Panc1 (cell line): ENCODE measurements at places on chromosomes 2 and 18.

- peak overlapping the region; percentile 77 for H3K27ac ChIP-seq
- DNase-seq: peak; percentile 51
- no peaks in the 10 kb centered on the region; the same call in 1 of the 2 replicates for H3K4me1 ChIP-seq
- H3K4me3 ChIP-seq: peak overlapping the region; percentile 46
These were observed 927.5 kb downstream of the ERBB4 start for GRCh38 chr2:211611061-211611518.

- H3K27ac ChIP-seq: no peak overlapping the region
- no peak overlapping the region for H3K4me3 ChIP-seq
- DNase-seq: no peak
- no peaks in the 10 kb centered on the region for H3K36me3 ChIP-seq
These were observed 54.7 kb upstream of the ID2 start for GRCh38 chr2:8627019-8627691.

GRCh38 chr18:68316636-68317035 lies 398.3 kb downstream of the TMX3 start:
- no peak overlapping the region for H3K27ac ChIP-seq
- no peak for DNase-seq
- no peaks in the 10 kb centered on the region for H3K27me3 ChIP-seq
- H3K36me3 ChIP-seq: no peaks in the 10 kb centered on the region

DNA sequence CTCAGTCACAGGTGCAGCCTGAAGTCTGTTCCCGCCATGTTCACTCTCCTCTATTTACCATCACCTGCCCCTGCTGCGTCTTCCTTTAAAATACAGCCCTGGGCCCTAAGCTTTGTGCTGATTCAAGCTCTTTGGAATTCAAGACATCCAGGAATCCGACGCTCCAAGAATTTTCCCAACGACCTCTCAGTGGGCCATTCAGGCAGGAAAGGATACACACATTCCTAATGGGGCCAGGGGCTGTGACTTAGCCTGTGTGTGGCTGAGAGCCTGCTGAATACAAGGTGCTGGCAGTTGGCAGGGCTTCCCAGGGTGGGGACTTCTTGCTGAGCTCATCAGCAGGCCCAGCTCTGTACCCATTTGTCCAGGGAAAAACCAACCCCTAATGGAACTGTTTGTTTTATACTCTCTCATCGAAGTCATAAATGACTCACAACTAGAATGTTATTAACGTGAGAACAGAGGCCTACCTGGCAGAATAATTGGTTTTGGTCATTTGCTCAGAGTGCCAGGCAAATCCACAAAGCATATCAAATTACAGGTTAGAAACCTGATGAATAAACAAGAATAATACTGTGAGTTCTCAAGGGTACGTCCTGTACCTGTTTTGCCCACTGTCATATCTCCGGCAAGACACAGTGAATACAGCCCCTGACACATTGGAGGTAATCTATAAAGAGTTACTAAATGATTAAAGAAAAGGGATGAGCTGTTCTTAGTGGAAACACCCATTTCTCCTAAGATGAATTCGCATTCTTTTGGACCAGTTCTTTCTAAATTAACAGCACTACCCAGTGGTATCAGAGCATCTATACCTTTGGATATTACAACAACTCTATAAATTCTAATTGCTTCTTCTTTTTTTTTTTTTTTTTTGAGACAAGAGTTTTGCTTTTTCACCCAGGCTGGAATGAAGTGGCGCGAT lies 12.6 kb upstream of the KCMF1 start:
- peaks cover 48% of the 10 kb centered on the region for H3K4me1 ChIP-seq
- no peak overlapping the region for H3K4me3 ChIP-seq
- H3K27ac ChIP-seq: peak overlapping the region; percentile 94
- H3K36me3 ChIP-seq: no peaks in the 10 kb centered on the region; the same call in 1 of the 2 replicates
- DNase-seq: peak; percentile 97

GRCh38 chr2:200905618-200906296 lies 16.6 kb downstream of the NIF3L1 start:
- H3K27ac ChIP-seq: no peak overlapping the region
- no peaks in the 10 kb centered on the region; the same call in 1 of the 2 replicates for H3K4me1 ChIP-seq
- H3K4me3 ChIP-seq: no peak overlapping the region
- H3K36me3 ChIP-seq: peaks cover 17% of the 10 kb centered on the region
- H3K27me3 ChIP-seq: no peaks in the 10 kb centered on the region

GRCh38 chr2:182946958-182947369 lies 80.5 kb upstream of the FRZB start:
- no peaks in the 10 kb centered on the region for H3K27me3 ChIP-seq
- H3K4me1 ChIP-seq: peaks cover 3% of the 10 kb centered on the region; the same call in 1 of the 2 replicates
- H3K36me3 ChIP-seq: peaks cover 16% of the 10 kb centered on the region
- no peak for DNase-seq

DNA sequence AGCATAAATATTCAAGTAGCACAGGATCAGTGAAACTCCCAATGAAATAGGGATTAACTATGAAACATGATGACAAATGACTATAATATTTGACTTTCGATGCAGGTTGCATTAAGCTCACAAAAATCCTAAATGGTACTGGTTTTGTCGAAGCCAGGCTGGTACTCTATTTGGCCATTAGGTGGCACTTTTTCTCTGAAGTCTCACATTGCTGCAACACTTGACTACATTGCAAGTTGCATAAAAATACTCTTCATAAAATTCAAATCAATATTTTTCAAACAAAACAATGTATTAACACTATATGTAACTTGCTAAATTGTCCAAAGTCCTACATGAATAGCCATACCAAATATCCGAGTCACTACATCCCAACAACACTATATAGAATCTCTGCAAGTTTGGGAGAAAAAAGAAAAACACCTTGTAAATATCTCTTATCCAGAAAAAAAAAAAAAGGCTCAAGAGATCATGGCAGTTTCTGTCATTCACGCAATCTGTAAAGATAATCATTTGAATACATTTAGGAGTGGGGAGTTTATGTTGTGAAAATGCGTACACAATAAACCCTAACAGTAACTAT lies 9.5 kb downstream of the RTTN start:
- DNase-seq: no peak
- no peaks in the 10 kb centered on the region for H3K27me3 ChIP-seq
- H3K4me3 ChIP-seq: no peak overlapping the region
- peaks cover 14% of the 10 kb centered on the region; the same call in 1 of the 2 replicates for H3K36me3 ChIP-seq

DNA sequence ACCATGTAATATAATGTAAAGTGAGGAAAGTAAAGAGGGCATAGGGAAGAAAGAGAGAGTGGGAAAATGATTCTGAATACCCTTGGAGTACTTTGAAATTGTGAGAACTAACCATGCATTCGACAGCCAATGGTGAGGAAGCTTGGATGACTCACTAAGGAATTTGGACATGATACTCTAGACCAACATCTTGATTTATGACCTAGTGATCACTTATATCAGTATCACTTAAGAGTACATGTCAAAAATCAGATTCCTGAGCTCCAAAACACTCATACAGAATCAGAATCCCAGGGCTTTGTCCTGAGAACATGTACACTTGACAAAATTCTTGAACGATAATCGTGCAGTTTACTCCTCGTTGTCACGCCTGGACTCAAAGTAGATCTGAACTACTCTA lies 1899.8 kb upstream of the PIK3C3 start:
- no peaks in the 10 kb centered on the region for H3K36me3 ChIP-seq
- H3K4me1 ChIP-seq: no peaks in the 10 kb centered on the region
- DNase-seq: no peak
- no peaks in the 10 kb centered on the region for H3K27me3 ChIP-seq
- H3K27ac ChIP-seq: no peak overlapping the region
- H3K4me3 ChIP-seq: no peak overlapping the region

- H3K36me3 ChIP-seq: no peaks in the 10 kb centered on the region
- H3K27ac ChIP-seq: no peak overlapping the region
- no peak overlapping the region for H3K4me3 ChIP-seq
- no peaks in the 10 kb centered on the region for H3K27me3 ChIP-seq
These were observed 582.8 kb downstream of the ADCYAP1 start for GRCh38 chr18:1487457-1487856.

- H3K36me3 ChIP-seq: no peaks in the 10 kb centered on the region
- H3K27ac ChIP-seq: no peak overlapping the region
- no peak overlapping the region for H3K4me3 ChIP-seq
- no peaks in the 10 kb centered on the region for H3K27me3 ChIP-seq
- H3K4me1 ChIP-seq: no peaks in the 10 kb centered on the region
These were observed 565.5 kb downstream of the CCDC85A start for GRCh38 chr2:56749152-56749752.

DNA sequence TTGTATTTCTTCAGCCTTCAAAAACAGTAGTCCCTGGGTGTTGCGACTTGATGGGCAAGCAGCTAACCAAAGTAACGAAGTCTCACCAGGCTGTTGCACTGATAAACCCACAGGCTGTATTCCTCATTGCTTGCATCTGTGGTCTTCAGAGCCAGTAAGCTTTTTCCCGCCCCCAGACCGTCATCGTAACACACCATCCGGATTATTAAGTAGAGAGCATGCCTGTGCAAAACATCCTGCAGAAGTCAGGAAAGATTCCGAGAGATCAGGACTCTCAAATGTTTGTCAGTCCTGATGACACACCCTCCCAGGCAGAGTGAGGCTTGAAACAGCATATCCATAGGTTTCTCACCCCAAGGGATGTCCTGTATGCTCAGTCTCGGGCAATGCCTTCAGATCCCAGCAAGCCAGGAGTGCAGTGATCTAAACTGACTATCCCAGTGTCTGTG lies 15.9 kb downstream of the ITGB1BP1 start:
- H3K4me3 ChIP-seq: no peak overlapping the region
- no peak overlapping the region; the same call in 1 of the 2 replicates for H3K27ac ChIP-seq
- DNase-seq: no peak
- H3K4me1 ChIP-seq: peaks cover 22% of the 10 kb centered on the region

GRCh38 chr2:6653281-6653750 lies 212.4 kb downstream of the CMPK2 start:
- H3K4me3 ChIP-seq: no peak overlapping the region
- H3K4me1 ChIP-seq: no peaks in the 10 kb centered on the region
- H3K27me3 ChIP-seq: no peaks in the 10 kb centered on the region
- no peak overlapping the region for H3K27ac ChIP-seq
